Esophagus muscularis mucosa (tissue), 4 donors: ENCODE measurements at places on chromosomes 11 and 22. TPM values are rescaled to one million over a fixed set of nuclear protein-coding genes. Genes with fewer than 3 reads are reported as not detected.

DNA sequence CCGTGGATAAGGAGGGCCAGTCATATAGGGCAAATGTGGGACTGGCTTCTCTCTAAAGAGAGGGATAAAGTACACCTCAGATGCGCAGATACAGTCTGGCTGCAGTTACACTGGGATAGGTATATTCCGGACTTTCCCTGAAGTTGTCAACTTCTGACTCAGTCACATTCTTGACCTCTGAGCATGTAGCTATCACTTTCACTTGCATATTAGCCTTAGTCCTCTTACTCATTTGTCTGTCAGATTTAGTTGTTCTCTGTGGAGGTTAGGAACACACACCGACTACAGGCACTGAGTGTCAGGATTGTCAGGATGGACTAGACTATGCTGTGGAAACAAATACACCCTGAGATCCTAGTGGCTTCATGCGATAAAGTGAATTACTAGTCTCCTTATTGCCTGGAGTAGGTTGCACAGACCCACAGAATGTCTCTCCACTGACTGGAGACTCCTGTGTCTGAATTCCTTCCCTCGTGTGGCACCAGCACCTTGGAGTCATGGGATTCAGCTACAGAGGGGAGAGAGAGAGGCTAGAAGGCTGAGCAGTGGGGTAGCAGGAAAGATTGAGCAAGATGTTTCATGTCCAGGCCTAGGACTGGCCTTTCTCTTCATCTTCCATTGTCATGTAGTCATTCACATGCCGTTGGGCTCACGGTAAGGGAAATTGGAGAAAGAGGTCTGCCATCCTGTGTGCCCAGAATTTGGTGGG is 654.3 kb downstream of the NTM start:
- peak; percentile 47 for DNase-seq

DNA sequence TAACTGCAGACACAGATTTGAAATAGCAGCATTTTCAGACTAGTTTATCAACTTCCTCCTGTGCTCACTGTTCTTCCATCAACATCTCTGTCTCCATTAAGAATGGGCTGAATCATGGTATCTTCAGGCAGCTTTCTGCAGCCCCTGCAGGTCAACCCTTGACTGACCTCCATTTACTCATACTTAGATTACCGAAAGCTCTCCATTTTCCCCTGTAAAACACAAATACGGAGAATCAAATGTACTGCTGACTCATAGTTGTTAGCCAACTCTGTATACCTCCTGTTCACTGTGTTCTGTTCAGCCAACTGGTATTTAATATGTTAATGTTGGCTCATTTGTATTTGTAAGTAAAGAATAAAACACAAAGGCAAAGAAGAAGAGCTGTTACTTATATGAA is 364.0 kb downstream of the CASP12 start:
- DNase-seq, result no peak

DNA sequence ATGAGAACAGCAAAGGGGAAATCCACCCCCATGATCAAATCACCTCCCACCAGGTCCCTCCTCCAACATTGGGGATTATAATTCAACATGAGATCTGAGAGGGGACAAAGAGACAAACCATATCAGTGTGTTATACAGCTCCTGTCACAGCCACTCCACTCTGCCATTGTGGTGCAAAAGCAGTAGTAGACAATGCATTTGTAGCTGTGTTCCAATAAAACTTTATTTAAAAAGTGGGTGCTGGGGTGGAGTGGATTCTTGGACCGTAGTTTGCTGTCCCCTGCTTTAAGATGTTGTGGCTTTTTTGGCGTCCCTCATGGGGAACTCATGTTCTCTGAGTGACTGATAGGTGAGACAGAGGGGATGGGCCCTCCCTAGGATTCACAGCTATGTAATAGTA is 399.1 kb downstream of the SOX6 start:
- no peak for DNase-seq

DNA sequence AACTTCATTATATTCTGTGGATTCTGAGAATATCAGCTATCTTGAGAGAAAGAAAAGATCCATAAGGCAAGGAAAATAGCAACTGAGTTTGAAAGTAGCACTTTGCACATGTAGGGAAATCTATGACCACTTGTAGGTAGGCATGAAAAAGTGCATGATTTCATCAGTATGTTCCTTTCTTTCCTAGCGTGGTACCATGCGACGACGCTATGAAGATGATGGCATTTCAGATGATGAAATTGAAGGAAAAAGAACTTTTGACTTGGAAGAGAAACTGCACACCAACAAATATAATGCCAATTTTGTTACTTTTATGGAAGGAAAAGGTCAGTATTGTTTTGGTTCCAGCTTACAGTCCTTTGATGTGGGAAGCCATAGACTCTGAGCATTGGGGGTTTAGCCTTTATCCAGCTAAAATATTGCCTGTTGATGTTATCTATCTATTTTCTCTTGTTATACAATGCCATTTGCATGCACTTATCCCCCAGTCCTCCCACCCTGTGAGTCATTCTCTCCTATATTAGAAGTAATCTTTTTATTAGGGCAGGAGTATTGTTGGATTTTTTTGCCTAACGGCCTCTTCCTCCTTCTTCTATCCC is 60.9 kb downstream of the KDM2A start:
- no peak for DNase-seq

DNA sequence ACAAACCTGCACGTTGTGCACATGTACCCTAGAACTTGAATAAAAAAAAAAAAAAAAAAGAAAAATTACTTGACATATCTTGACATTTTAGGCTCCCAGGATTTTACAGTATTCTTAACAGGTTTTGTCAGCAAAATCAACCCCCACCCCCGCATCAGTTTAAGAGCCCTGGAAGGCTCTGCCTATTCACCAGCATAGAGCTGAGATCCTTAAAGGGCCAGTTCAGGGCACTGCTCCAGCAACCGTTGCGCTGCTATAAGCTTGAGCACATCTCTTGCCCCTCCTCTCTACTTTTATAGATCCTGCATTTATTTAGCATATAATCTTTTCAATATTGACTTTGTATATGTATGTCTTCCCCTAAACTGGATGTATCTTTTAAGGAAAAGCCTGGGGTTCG is 697 bp upstream of the PAFAH1B2 start:
- no peak for DNase-seq

- DNase-seq, result no peak
Observed at GRCh38 chr11:74909385-74909784, 39.5 kb downstream of the XRRA1 start.

DNA sequence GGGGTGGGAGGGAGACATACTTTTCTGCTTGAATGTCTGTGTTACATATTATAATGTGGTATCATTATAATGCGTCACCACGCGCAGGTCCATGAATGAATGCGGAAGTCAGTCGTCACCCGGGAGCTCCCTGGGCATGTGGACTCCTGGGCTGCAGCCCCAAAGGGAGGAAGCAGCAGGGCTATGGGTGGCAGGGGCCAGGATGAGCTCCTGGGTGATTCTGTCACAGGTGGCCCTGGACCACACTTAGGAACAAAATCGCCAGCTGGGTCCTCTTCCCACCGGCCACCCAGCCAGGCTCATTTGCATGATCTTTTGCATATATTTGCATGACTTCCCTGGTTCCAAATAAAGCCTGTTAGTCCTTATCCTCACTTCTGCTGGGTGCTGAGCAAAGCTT is 51.2 kb downstream of the KCNJ4 start:
- no peak for DNase-seq

DNA sequence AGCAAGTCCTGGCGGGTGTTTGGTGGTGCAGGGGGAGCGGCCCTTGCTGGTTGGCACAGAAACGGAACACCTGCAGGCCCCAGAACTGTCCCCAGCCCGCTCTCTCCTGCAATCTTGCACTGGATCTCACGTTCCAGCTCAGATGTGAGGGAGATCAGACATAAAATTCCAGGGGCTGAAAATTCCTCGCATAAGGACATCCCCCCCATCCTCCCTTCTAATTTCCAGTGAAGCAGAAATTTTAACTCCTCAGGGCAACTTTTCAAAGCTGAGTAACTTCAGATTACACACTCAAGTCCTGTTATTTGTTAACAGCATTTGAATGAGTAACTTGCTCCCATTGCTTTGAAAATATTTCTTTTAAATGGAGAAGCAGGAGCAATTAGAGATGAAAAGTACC is 40.3 kb upstream of the RASSF10 start:
- DNase-seq, result peak; percentile 50

DNA sequence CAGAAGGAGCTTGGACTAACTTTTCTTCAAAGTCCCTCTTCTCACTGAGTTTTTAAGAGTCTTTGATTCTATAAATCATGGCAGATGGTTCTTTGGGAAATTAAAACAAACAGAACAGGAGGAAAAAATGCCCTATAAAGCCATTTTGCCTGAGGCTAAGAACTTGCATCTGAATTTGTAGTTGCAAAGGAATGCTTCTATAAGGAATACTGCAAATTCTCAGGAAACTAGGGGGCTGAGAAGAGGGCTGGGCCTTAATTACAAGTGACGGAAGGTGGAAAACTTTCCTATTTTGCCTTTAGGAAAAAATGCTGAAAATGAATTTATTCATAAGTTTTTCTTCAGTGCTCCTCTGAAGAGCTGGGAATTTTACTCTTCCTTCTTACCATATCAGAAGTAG is 90.0 kb upstream of the NARS2 start:
- no peak for DNase-seq

DNA sequence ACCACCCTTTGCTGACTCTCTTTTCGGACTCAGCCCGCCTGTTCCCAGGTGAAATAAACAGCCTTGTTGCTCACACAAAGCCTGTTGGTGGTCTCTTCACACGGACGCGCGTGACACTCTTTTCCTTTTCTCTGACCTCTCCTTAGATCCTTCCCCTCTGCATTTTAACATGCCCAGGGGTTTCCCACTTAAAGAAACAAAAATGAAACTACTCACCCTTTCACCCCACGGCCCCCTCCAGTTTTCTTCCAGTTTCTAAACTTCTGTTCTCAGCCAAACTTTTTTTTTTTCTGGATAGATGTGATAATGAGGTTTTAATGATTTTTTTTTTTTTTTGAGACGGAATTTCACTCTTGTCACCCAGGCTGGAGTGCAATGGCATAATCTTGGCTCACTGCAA is 32.8 kb upstream of the NUP50 start:
- no peak for DNase-seq

DNA sequence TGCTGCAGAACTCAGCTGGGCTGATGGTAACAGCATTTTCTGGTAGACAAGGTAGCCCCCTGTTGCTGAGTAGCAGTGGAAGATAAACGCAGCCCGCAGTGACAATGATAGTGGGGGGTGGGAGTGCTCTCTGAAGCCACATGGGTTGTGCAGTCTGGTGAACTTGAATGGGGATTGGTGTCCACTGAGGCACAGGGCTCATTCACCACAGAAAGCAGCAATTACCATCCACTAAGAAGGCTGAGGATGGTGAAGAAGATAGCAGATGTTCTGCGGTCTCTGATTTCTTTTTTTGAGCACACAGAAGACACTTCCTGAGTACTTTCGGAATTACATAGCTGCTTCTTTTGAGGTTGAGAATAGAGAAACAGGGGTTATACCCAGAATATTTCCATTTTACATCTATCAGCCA is 150.3 kb downstream of the LRRC4C start:
- no peak for DNase-seq

GRCh38 chr11:117202386-117203068 is 3.4 kb downstream of the TAGLN start:
- DNase-seq, result no peak

DNA sequence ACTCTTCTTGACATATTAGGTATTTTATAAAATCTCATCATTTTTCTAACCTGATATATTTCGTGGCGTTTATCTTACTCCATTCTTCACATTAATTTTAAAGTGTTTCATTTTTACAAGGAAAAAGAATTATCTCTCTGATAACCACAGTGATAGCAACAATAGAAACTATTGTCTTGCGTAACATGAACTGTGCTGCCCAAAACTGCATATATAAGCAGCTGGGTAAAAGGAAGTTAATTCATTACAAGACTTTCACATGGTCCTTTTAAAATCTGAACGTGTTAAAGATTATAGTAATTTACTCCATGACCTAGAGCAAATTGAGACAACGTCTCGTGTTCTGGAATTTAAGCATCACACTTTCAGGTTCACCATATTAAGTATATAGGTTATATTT is 210.4 kb upstream of the GRIA4 start:
- DNase-seq, result no peak

- DNase-seq, result no peak
Observed at GRCh38 chr11:100562128-100562527, 125.0 kb upstream of the ARHGAP42 start.

GRCh38 chr11:67649634-67650510 is 658 bp downstream of the ACY3 start:
- no peak for DNase-seq

DNA sequence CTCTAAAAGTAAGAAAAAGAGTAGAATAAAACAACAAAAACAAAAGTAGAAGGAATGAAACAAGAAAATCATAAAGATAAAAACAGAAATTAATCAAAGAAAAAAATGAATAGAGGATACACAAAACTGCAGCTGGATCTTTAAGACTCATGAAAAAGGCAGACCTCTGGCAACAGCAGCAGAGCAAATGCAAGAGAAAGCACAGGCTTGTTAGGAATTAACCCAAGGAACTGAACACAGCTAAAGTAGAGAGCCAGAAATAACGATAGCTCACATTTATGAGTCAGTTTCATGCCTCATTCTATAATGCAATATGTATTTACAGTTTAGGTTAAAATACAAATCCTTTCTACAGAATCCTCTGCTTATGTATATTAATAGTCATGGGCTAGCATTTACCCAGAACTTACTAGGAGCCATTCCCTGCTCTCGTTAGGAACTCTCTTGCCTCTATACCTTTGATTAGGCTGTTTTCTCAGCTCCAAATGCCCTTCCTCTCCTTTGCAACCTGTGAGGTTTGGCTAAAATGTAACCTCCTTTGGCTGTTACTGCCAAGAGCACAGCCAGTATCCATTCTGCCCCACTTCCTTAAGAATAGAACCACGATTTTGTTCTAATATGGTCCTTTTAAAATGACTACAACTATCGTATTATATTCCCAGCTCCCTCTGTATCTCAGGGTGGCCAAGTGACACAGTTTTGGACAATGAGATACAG is 38.3 kb upstream of the NFAM1 start:
- DNase-seq, result no peak

GRCh38 chr11:78373689-78374088 is 43.9 kb downstream of the GAB2 start:
- no peak for DNase-seq

DNA sequence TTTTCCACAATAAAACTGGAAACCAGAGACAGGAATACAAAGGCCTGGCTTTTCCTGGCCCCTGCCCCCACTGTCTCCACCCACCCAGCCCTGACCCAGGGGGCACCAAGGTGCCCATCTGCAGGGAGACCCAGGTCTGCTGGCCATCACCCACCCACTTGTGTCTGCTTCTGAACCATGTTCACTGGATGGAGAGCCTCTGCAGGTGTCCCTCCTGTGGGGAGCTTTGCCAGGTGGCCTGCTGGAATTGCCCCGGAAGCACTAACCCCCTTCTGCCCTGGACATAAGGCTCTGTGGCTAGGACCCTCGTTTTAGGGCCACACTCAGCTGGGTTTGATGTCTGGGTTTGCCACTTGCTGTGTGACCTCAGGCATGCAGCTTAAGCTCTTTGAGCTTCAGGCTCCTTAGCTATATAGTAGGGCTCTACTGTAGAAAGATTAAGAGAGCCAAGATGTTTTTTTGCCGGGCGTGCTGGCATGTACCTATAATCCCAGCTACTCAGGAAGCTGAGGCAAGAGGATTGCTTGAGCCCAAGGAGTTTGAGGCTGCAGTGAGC is 3.9 kb downstream of the SCARF2 start:
- no peak for DNase-seq

MYBPC3 gene
- total RNA-seq, result 0.17 TPM

TRIM51 gene
- total RNA-seq, result not detected

FGF4 gene
- total RNA-seq, result not detected

DEPDC5 gene
- total RNA-seq, result 7.3 TPM

PPME1 gene
- total RNA-seq, result 25.3 TPM

ESAM gene
- total RNA-seq, result 33.3 TPM

CRYBA4 gene
- not detected for total RNA-seq
